ENCODE measurements at places on chromosomes 13 and 19.
A peak's percentile ranks its signal among the peaks of the same experiment; 100 is the strongest.

DNA sequence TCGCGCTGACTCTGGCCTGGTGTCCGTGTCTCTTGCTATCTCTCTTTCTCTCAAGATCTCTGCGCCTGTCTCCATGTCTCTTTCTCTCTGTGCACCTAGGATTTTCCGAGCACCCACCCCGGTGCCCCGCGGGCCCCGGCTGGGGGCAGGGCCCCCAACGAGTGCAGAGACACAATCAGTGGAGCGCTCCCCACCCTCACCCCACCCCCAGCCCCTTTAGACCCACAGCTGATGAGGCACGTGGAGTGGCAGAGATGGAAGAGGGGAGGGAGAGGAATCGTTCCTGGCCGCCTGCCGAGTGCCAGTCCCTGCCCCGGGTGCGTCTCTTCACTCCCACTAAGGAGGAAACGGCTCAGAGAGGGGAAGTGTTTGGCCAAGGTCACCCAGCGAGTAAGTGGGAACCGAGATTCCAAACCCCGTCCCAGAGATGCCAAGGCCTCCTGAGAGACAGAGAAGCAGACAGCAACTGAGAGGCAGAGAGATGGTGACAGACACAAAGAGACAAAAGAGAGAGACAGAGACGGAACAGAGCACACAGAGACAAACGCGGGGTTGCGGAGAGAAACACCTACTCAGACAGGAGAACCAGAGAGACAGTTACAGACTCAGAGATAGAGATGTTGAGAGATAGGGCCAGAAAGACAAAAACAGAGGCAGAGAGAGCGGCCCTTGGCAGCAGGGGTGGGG lies 626 bp upstream of the BCL3 start:
- peak; percentile 48 for DNase-seq

- no peak for DNase-seq
Measured at GRCh38 chr13:79295906-79296706, 109.9 kb downstream of the RBM26 start.

GRCh38 chr13:45492538-45492937 lies 27.8 kb downstream of the COG3 start:
- no peak for DNase-seq

GRCh38 chr19:52689843-52690368 lies 44.9 kb downstream of the ZNF611 start:
- peak; percentile 16 for DNase-seq

DNA sequence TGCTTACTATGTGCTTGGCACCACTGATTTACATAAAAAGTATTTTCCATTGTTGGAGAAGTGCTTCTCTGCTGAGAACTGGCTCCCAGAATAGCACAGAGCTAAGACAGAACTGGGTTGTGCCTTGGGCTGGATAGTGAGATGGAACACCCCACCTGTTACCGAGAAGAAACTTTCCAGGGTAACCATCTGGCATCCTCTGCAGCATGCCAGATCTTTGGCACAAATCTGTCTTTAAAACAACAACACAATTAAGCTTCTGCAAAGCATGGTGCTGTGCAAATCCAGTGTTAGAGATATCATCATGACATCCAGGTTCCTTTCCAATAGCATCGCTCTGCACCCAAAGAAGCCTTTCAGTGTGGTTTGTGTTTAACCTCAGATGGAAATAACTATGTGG lies 202.5 kb upstream of the RFC3 start:
- DNase-seq = no peak

DNA sequence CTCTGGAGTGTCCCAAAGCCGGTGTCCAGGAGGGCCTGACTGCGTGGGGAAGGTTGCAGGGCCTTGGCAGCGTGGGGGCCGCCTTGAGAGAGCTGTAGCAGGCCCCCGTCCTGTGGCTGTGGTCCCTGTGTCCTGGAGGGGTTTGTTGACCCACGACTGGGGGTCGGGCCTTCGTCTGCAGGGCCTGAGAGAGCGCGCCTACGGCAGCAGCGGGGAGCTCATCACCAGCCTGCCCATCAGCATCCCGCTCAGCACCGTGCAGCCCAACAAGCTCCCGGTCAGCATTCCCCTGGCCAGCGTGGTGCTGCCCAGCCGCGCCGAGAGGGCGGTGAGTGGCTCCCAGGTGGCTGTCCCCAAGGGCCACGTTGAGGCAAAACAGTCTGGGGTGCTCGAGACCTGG lies 18.5 kb downstream of the PLEKHJ1 start:
- DNase-seq = no peak

GRCh38 chr19:7983286-7983950 lies 22.0 kb downstream of the ELAVL1 start:
- no peak for DNase-seq

GRCh38 chr13:21833921-21834320 lies 163.0 kb downstream of the FGF9 start:
- DNase-seq = no peak

- DNase-seq = no peak
Measured at GRCh38 chr19:7888826-7889217, 512 bp downstream of the LRRC8E start.

GRCh38 chr19:10846500-10847202 lies 1.6 kb upstream of the C19orf38 start:
- DNase-seq = no peak

DNA sequence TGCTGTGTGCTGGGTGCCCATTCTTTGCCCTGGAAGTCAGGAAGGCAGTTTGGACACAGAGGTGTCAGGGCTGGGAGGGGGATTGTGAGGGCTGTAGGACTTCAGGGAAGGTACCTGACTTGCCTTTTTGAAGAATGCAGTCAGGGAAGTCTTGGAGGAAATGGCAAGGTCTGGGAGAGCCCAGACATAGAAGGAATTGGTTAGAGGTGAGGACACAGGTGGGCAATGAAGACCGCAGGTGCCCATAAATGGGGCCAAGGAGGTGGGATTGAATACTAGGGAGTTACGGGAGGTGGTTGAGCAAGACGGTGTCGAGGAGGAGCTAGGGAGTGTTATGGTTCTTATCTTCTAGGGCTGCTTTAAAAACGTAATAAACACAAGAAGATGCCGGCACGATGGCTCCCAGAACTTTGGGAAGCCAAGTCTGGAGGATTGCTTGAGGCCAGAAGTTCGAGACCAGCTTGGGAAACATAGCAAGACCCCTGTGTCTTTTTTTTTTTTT lies 1.4 kb upstream of the DDA1 start:
- DNase-seq = no peak

- no peak for DNase-seq
Measured at GRCh38 chr13:45941261-45941660, 89.7 kb upstream of the SIAH3 start.

Data from hypothalamus (tissue), 51 donors.